ENCODE measurements at places on chromosomes 3 and 15. TPM values are rescaled to one million over a fixed set of nuclear protein-coding genes. Genes with fewer than 3 reads are reported as not detected.

HESX1 gene
- total RNA-seq, result 0.83 TPM

COL6A5 gene
- not detected for total RNA-seq

FBXO22 gene
- total RNA-seq, result 21.0 TPM

DNA sequence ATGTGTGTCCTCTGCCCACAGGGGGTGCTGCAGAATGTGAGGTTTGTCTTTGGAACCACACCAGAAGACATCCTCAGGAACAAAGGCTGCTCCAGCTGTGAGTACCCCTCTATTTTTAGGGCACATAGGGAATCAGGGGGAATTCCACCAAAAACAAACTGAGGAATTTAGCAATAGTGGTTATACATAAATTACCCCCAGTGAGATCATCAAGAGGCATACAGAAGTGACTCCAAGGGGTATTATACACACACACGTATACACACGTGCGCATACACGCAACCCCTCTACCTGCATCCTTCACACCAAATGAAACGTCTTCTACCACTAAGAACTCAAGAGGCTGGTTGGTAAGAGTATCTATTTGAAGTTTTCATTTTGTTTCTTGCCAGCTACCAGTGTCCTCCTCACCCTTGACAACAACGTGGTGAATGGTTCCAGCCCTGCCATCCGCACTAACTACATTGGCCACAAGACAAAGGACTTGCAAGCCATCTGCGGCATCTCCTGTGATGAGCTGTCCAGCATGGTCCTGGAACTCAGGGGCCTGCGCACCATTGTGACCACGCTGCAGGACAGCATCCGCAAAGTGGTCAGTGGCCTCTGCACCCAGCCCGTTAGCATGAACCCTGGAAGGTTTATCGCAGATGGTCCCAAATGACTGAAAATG is 2.9 kb downstream of the THBS1 start:
- peak; percentile 86 for DNase-seq

GRCh38 chr3:151541178-151541577 is 80.3 kb upstream of the IGSF10 start:
- no peak for DNase-seq

- DNase-seq, result no peak
These were observed 159.8 kb downstream of the AKAP13 start for GRCh38 chr15:85540085-85540797.

GRCh38 chr15:87263871-87264270 is 992.7 kb downstream of the NTRK3 start:
- no peak for DNase-seq
